ENCODE measurements at places on chromosomes 2 and 18.

DNA sequence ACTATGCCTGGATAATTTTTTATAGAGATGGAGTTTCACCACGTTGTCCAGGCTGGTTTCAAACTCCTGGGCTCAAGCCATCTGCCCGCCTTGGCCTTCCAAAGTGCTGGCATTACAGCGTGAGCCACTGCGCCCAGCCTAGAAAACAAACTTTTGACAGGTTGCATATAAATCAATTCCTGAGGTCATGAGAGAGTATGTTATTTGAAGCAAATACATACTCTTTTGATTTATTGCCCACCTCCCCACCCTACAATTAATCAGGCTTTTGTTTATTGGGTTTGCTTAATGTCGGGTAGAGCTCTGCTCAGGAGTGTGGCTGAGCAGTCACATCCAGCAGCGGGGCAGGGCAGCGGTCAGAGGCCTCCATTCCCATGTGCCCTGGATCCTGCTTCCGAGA is 37.9 kb upstream of the ASB1 start:
- DNase-seq = no peak

- peak; percentile 75 for DNase-seq
These were observed 185.5 kb downstream of the NOL4 start for GRCh38 chr18:34039201-34039600.

DNA sequence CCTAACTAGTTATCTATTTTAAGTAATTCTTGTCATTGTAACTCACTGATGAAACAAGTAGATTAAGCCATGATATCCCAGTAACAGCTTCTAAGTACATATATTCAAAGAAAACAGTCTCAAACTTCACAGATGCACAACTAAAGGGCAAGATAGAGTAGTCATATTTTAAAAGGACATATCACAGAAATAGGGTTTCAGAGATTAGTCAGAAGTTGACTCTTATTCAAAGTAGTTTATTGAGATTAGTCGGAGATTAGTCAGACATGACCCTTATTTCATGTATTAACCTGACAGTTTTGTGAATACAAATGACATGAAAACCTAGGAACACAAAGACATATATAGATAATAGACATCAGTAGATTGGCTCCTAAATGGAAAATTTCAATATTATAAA is 15.9 kb upstream of the CHAC2 start:
- no peak for DNase-seq

GRCh38 chr2:219274361-219274921 is 4.7 kb upstream of the DNAJB2 start:
- no peak for DNase-seq

GRCh38 chr2:178829299-178829960 is 22.2 kb upstream of the TTN start:
- DNase-seq = peak; percentile 34

DNA sequence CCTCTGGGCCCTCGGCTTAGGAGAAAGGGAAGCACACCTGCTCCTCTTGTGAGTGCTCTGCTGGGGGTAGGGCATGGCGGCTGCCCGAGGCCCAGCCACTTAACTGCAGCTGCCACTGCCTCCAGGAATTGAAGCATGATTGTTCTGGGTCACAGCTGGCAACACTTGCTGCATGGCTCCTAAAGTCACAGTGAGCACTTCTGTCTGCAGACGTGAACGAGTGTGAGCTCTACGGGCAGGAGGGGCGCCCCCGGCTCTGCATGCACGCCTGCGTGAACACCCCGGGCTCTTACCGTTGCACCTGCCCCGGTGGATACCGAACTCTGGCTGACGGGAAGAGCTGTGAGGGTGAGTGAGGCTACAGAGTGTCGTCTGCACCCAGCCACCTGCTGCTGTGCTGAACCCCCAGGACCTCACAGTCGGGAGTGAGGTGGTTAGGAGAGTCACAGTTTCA is 44.4 kb downstream of the FBLN7 start:
- DNase-seq = peak; percentile 90

GRCh38 chr2:111617299-111618225 is 266.4 kb downstream of the ANAPC1 start:
- no peak for DNase-seq

DNA sequence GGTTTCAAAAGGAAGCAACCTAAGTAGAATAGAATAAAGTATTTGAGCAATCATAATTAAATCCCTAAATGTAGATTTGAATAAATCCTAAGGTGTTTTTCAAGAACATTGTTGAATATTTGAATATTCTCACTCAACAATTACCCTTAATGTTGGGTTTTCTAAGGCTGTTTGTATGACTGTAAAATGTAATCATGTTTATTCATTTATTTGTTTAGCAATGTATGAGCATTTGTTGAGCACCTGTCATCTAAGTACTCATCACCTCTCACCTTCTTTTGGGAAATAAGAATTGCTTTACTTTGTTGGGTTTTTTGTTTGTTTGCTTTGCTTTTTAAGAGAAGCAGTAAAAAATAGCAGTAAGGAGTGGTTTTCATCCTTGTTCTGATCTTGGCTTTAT is 66.0 kb downstream of the MAPRE2 start:
- DNase-seq = no peak

- no peak for DNase-seq
These were observed 20.1 kb downstream of the INPP5D start for GRCh38 chr2:233079953-233080835.

DNA sequence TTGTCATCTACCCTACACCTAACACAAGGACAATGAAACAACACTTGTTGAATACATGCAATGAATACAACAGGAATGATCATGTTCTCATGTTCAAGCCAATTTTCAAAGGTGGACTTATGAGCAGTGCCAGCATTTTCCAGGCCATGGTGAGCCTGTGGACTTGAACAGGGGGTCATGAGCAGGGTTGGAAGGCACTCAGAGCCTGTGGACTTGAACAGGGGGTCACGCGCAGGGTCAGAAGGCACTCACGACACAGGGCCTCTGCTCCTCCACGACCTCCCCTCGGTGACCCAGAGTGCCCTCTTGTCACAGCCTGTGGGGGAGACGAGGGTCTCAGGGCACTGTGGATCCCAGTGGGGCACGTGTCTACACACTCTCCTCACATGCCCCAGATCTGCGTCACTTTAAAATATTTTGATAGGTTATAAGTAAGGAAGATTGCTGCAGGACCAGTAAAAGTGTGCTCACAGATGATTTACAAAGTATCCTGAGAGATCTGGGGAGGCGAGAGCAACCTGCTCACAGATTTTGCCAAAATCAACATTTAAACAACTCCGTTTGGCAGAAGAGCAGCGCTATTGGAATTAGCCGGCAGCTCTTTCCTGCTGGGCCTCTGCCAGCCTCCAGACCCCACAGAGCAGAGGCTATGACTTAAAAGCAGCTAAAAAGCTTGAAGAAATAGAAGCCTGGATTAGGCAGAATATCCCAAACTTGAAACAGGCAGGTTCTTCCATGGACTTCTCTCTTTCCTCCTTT is 121.9 kb downstream of the TMEM18 start:
- DNase-seq = no peak

- no peak for DNase-seq
These were observed 67.0 kb downstream of the SFXN5 start for GRCh38 chr2:73004466-73004865.

DNA sequence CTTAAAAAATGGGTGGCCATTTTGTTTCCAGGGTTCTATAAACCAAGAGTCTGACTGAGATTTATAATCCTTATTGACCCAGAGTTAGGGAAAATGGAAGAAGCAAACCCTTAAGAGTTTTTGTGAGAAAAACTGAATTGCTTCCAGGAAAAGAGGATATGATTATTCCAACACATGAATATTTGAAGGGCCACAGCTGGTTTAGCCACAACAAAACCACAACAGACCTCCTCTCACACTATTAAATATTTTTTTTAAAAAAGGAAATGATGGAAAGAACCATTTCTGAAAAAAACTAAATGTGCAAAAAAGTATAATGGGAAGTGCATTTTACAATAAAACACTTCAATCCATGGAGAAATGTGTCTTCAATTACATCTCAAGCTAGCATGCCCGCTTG is 182.7 kb downstream of the ETAA1 start:
- DNase-seq = no peak

DNA sequence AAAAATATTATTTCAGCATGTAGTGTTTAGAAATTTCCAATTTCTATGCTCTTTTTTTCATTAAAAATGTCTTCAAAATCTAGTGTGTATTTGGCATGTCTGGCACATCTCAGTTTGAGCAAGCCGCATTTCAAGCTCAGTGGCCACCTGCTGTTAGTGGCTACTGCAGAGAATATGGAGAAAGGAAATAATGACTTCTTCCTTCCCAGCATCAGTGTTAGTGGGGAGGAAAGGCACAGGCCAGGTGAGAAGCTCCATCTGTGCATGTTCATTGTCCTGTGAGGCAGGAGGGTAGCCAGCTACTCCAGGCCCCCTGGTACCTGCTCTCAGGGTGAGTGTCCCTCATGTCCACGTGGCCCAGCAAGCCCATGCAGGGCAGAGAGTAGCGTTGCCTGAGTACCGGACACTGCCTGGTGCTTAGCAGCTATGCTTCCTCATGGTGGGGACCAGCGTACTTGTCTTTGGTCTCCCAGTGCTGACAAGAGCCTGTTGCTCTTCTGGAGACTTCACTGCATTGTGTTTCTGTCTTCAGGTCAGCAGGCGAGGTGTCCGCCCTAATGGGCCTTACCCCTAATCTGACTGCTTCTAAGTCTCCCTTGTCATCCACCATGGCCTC is 67.4 kb upstream of the CHMP1B start:
- DNase-seq = no peak

- DNase-seq = no peak
These were observed 197.3 kb upstream of the CCDC150 start for GRCh38 chr2:196442211-196442610.

DNA sequence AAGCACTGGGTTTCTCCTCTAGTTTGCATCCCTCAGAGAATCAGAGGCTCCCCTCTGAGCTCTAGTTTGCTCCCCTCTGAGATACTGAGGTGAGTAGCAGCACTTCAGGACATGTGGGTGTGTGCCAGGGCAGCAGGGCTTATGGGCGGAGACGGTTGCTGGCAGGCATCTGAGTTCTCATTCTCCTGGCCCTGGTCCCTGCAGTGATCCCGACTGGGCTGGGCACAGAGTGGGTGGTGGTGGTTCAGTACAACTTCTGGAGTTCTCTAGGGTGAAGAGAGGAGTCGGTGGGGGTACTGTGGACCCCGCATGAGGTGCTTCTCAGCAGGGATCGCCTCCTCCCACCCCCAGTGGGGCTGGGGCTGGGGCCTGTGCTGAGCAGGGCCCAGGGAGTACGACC is 47.9 kb downstream of the BOLA3 start:
- no peak for DNase-seq

DNA sequence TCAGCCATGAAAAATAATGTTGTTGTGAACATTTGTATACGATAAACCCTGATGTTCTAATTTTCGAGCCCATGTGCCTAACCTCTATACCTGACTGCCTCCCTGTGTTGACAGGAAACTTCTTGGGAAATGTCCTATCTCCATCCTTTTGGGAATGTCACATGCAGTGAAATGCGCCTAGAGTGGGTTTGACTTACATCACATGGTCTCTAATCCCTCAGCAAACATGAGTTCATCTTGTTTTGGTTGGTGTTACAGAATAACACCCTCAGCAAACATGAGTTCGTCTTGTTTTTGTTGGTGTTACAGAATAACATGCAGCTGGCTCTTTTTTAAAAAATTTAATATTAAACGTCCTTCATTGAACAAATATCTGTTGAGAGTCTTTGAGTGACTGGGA is 4.3 kb upstream of the UGT1A6 start:
- DNase-seq = no peak

DNA sequence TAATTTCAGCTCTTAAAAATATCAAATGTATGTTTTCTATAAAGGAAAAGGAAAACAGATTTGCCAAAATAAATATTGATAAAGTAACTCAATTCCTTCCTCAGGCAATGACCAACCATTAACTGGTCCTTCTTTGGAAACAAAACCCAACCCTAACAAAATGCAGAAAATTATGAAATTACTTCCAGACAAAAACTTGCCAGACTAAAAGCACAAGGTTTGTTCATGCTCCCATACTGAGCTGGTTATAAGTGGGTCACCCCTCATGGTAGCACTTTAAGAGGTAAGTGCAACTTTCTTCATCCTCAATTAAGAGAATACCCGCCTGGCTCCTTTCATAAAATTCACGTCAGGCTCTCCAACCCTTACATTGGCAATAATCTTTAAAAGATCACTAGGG is 31.1 kb upstream of the TTC32 start:
- DNase-seq = no peak

- DNase-seq = no peak
These were observed 84.2 kb upstream of the TMEM18 start for GRCh38 chr2:761384-761783.

DNA sequence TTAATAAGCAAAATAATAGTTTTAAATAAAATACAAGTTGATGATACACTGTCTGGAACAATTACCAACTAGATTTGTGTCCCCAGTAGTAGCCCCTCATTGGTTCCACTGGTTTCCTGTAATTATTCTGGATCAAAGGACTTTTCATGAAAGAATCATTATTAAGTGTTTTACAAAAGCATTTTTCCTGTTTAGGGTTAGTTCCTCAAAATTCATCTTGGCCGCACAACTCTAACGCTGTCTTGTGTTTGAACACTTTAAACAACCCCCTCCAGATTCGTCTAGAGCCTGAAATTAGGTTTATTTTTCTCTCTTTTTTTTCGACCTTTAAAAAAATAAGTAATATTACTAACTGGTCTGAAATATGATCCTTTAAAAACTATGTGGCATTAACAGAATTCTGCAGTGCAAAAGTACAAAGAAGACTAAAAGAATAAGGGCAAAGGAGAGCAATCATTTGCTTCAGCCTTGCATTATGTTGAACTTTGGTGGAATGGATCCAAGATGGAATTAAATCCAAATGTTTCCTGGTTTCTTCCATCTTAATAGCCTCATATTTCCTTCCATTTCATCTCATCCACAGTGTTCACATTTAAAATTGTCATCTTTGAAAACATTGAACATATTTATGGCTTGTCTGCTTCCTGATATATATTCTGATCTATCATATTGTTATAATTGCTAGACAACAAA is 678.4 kb downstream of the IRS1 start:
- DNase-seq = no peak

GRCh38 chr2:109208071-109208950 is 79.3 kb downstream of the SH3RF3 start:
- DNase-seq = peak; percentile 83

- no peak for DNase-seq
These were observed 192.7 kb upstream of the REV1 start for GRCh38 chr2:99682275-99683060.

- DNase-seq = peak; percentile 85
These were observed 35.5 kb upstream of the HAAO start for GRCh38 chr2:42827647-42828486.

- no peak for DNase-seq
These were observed 2.7 kb upstream of the TNS1 start for GRCh38 chr2:218005486-218005885.

- DNase-seq = peak; percentile 33
These were observed 189.8 kb downstream of the SNTG2 start for GRCh38 chr2:1140389-1141003.

GRCh38 chr2:181466661-181467576 is 9.7 kb downstream of the ITGA4 start:
- DNase-seq = peak; percentile 64
